GM03348 (cell line): ENCODE measurements at places on chromosomes 2 and 18.

- DNase-seq = no peak
Observed at GRCh38 chr2:231640241-231640640, 47.6 kb downstream of the TEX44 start.

DNA sequence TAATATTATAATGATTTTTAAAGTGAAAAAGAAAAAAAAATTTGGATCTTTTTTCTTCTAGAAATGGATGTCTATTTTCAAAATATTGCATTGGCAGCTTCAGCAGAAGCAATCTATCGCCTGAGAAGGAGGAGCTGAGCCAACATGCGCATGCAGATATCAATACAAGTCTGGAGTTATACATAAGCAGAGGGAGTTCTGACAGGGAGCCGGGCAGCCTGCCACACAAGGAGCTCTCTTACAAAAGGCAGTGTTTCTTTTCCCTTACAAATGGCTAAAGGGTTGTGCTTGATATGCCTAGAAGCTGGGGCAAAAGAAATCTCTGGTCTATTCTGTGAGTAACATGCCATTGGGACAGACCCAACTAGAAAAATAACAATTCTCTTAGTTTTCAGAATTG, 291.9 kb upstream of the TRIB2 start:
- DNase-seq = no peak

DNA sequence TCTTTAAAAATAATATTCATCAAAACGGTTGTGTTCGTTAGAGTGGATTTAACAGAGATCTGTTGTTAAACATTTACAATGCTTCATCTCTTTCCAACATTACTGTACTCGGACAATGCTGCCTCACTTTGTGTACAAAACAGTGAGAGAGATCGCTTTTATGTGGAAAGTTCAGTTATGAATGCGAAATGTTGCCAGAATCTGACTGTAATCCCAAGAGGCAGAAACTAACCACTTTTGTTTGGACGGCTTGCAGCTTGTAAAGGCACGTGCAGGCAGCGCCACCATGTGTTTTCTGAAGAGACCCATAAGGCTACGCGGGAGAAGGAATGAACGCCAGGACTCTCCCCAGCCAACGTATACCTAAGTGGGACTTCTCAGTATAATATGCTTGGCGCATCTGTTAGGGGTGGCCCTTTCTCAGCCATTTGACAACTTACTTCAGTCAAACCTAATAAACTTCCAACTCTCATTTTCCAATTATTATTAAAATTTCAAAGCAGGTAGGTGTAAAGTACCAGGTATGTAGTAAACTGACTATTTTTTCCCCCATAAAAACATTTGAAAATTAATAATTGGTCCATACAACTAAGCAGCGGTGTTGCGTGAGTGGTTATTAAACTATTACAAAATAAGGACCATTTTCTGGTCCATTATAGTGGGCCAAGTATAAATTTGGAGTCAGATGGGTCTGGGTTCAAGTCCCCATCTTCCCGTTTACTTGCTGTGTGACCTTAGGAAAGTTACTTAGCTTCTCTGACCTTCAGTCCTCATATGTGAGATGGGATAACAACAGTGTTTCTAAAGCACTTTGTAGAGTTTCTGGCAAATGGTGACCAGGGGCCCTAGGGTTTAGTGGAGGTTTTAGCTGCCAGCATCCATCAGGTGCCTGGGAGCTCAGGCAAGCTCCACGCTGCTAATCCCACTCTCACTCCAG, 5.6 kb upstream of the NAPG start:
- DNase-seq = peak; percentile 88

DNA sequence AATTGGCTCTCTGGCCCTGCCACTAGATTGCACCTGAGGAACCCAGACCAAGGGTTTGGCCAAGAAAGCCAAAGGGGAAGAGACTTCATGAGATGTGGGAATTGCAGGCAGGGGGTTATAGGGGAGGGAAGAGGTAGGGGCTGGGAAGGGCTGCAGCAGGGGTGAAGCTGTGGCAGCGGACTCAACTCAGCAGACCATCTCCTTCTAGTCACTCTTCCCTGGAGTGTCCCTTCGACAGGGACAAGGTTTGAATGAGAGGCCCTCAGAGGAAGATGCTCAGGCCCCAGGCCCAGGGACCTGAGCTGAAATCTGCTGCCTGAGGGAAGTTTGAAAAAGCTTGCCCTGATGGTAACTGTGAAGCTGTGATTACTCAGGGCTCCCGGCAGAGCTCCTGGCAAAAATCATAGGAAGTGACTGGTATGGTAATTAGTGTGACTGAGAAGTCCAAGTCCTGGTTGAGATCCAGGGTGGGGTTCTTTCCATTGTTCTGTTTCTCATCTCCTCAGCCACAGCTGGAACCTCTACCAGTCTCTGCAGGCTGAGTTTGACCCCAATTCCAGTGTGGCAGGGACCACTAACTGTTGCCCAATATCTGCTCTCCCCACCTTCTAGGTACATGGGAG, 300.9 kb downstream of the CYP26B1 start:
- DNase-seq = peak; percentile 77

DNA sequence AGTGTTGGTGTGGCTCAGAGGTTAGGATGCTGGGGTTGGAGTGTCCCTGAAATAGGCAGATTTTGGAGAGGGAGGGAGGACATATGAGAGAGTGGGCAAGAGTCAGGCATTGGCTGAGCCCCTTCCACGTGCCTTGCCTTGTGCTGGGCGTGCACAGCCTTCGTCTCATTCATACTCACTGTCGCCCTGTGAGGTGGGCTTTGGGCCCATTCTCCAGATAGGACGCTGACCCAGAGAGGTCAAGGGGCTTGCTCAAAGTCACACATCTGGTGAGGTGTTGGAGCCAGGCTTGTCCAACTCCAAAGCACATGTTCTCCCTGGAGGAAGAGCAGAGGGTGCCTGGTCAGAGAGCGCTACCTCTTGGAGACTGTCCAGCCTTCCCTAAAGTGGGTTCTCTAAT, 166.8 kb downstream of the DYSF start:
- no peak for DNase-seq

DNA sequence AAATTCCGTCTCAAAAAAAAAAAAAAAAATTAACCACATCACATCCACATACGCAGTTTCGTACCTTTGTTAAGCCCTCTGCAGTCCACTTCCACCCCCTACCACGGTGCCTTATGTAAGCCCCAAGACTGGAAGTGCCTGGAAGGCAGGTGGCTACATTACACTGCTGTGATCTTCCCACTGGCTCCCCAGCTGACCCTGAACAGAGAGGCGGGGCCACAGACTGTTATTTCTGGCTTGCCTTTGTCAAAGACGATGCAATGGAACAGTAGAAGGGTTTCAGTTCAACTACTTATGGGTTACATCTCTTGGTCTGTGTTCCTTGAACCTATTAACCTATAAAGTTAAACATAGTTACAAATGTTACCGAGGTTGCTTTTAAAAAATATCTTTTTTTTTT, 15.7 kb upstream of the COX7A2L start:
- DNase-seq = no peak

- DNase-seq = no peak
Observed at GRCh38 chr18:59454909-59455727, 96.1 kb upstream of the LMAN1 start.

- no peak for DNase-seq
Observed at GRCh38 chr2:3198119-3198518, 179.5 kb downstream of the EIPR1 start.

DNA sequence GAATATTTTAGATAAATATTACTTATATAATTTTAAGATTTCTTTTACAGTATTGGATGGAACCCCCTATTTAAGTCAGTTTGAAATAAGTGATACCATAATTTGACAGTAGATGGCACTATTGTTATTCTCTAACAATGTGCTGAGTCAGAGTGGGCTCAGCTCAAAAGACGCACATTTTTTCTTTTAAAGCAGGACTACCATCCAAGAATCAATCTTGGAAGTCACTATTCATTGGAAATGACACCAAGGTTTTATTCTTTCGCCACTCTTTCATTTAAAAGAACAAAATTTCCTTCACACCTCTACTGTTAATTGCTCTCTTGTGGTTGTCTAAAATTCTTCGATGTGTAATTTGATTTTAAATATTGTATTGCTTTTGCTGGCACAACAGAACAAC, 32.6 kb upstream of the SPAG16 start:
- DNase-seq = peak; percentile 61

GRCh38 chr2:71789556-71790204, 336.3 kb downstream of the DYSF start:
- DNase-seq = peak; percentile 58

- DNase-seq = no peak
Observed at GRCh38 chr2:15711126-15711860, 119.6 kb downstream of the DDX1 start.

GRCh38 chr18:36107477-36107876, 21.7 kb downstream of the SLC39A6 start:
- DNase-seq = no peak

DNA sequence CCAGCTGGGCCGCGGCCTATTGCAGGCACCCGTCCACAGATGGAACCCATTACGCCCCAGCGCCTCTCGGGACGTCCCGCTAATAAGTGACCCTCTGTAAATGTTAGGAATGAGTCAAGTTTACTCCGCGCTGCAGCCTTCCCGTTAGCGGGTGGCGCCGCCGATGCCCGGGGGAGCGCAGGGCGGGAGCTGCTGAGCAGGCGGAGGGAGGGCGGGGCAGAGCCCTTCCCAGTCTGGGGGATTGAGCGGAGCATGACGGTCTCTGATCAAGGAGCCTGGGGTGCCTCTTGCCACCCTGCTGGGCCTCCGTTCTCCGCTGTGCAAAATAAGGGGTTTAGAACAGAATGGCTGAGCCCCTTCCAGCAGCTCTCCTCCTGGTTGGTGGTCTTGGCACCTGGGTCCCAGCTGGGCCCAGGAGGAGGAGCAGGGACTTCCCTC, 10.5 kb downstream of the CROCC2 start:
- peak; percentile 97 for DNase-seq
